ENCODE measurements at places on chromosomes 7 and 10.

DNA sequence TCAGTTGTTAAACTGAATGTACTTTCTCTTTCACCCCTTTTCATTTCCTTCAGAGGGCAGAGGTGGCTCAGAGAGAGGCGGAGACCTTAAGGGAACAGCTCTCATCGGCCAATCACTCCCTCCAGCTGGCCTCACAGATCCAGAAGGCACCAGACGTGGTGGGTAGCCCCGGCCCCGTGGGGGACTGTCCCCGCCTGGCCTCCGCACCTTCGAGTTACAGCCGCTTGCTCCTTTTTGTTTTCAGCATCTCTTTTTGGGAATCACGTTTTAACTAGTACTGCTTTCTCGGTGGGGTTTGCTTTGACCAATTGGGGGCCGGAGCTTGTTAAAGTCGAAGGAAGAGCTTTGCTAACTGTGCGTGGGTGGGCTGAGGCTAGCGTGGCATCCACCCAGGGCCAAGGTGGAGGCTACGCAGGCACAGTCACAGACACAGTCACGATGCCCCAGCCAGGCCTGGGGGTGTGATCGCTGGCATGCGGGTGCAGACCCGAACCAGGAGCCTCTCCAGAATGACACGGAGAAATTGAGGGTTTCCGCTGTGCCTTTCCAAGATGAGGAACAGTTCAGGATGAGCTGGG lies 116.2 kb upstream of the SH2B2 start:
- DNase-seq: no peak

DNA sequence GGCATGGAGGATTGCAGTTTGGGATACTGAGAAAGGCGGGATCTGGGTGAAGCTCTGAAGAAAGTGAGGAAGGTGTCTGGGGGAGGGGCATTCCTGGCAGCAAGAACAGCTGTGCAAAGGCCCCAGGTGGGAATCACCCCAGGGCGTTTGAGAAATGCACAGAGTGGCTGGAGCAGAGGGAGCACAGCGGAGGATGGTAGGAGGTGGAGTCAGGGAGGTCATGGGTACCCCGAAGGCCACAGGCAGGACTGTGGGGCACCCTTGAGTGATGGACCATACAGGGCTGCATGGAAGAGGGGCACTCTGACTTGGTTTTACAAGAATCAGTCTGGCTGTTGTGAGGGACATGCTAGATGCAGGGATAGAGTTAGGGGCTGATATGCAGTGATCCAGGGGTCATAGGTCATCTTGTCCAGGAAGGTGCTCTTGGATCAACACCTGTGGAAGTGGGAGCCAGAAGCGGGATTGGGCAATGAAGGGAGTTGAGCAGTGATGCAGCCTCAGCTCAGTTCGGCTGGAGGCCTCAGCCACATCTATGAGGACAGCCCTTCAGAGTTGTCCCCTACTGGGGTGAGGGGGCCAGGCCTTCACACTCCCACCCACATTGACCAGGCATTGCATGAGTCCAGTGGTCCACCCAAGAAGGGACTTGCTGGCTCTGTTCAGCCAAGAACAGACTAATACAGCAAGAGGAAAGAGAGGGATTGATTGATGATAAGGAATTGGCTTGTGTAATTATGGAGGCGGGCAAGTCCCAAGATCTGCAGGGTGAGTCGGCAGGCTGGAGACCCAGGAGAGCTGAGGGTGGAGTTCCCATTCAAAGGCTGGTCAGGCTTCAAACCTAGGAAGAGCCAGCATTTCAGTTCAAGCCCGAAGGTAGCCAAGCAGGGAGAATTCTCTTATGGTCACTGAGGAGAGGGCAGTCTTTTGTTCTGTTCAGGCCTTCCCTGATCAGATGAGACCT lies 48.7 kb downstream of the TSPAN15 start:
- no peak for DNase-seq

- no peak for DNase-seq
Observed at GRCh38 chr7:131039836-131040235, 287.8 kb upstream of the MKLN1 start.

DNA sequence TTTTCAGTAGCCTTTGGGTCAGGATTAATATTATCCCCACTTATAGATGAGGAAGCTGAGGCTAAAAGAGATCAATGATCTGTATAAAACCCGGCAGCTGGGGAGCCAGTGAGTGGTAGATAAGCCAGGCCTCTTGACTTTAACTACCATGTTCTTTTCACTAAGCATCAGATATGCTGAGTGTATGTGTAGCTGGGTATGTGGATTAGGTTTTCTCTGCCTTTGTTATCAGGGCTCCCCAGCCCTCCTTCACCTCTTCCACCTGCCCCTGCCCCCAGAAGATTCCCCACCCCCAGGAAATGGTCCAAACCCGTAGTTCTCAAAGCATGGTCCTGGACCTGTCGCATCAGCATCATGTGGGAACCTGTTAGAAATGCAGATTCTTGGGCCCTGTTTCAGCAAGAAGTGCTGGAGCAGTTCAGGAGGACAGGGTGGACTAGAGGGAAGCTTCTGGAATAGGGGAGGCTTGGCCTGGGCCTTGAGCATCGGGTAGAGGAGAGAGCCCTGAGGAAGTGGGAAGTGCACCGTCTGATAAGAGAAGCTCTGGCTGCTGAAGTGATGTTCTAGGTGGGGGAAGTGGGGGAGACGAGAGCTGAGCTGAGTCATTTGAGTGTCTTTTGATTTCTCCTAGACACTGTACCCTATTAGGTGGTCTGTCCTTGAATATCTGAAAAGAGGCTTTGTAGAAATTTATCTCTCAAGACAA lies 101.3 kb downstream of the HIF1AN start:
- DNase-seq: no peak

GRCh38 chr10:22742678-22743077 lies 28.3 kb upstream of the PIP4K2A start:
- DNase-seq: no peak

DNA sequence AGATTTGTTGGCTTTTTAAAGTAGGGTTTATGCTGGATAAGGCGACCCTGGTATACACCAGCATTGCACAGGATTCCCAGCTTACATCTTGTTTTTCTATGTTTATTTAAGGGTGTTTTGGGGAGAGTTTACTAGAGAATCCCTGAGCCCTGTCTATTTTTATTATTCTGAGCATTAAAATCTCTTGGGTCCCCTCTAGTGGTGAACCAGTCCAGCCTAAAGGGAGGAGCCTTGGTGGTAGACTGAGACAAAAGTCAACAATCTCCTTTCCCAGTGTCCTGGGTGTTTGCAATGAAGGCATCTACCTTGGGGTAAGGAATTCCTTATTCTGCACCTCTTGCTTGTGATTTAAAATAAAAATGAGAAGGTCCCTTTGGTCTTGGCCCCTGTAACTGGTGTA lies 38.2 kb downstream of the ANTXRL start:
- no peak for DNase-seq

GRCh38 chr7:178444-178843 lies 13.9 kb upstream of the FAM20C start:
- DNase-seq: no peak

- no peak for DNase-seq
Observed at GRCh38 chr10:58560068-58560467, 47.4 kb downstream of the BICC1 start.

GRCh38 chr7:30349170-30349569 lies 64.8 kb downstream of the ZNRF2 start:
- DNase-seq: no peak

GRCh38 chr10:9992661-9993060 lies 1025.0 kb upstream of the CELF2 start:
- DNase-seq: no peak

DNA sequence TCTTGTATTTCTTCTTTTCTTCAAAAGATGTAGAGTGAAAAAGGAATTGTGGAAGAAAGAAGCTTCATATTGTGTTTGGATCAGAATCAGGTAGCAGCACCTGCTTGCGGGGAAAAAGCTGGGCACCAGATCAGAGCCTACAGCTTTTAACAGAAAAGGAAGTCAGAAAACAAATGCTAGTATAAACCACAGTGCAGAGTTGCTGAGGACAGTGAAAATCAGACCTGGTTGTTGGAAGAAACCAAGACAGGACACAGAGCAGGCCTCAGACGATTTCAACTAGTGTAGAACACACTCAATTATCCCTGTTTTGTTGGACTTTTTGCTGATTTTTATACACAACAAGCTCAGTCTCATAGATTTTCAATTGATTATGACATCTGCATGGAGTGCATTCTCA lies 221.4 kb downstream of the PTN start:
- no peak for DNase-seq

- DNase-seq: peak; percentile 29
Observed at GRCh38 chr7:92244808-92245486, 767 bp downstream of the KRIT1 start.

DNA sequence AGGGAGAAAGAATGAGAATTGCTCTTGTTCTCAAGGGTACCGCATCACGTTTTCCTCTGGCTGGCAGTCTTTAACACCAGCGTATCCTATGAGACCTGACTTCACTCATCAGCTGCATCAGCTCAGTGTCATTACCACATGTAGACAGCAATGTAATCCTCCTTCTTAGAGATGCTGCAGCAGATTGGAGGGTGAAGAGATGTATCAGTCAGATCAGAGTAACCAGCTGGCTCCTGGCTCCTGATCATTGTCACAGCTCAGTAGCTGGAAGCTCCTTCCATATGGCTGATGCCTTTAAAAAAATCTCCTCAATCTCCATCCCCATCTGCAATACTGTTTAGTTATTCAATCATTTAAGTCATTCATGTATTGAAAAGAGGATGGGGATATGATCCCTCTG lies 39.7 kb upstream of the EPHB6 start:
- no peak for DNase-seq

GRCh38 chr7:71343039-71343438 lies 211.1 kb downstream of the GALNT17 start:
- no peak for DNase-seq

GRCh38 chr7:2037301-2037807 lies 195.4 kb downstream of the MAD1L1 start:
- no peak for DNase-seq

- peak; percentile 51 for DNase-seq
Observed at GRCh38 chr10:101354328-101355071, 535 bp downstream of the BTRC start.

DNA sequence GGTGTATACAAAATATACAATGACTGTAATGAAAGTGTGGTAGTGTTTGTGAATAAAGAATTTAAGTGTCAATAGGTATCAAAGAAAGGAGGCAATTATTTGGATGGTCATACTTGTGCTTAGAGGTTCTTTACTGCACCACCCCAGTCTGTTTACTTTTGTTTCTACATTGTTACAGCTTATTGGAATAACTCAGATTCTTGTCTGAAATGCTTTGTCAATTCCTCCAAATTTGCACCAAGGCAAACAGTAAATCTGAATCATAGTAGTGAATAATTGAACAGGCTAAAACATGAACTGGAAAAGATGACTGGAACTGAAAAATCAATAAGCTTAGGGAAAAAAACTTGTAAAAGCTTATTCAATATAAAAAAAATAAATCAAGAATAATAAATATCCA lies 319.2 kb downstream of the EXOC4 start:
- DNase-seq: no peak

DNA sequence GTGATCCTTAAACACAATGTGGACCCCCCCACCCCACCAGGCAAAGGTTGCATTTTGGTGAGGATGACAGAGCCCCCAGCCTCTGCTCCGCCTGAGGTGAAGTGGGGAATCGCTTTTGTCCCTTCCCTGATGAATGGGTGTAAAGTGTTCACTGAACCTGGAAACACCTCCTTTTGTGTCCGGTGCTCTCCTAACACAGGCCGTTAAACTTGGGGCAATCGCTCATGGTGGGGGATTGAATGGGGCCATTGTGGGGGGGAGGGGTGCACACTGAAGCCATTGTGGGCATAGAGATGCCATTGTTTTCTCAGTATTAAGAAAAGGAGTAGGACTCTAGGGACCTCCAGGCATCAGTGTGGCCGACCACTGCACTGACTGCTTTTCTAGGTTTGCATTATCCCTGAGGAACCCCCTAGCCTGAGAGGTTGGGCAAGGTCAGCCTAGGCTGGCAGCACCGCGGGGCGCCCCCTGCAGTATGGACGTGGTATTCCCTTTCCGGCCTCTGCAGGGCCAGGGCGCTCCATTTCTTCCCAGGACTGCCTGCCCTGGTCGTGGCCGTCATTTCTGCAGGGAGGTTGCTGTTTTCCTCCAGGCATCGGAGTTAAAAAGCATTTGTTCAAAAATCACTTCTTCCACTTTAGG lies 158.3 kb downstream of the TCF7L2 start:
- no peak for DNase-seq

GRCh38 chr10:96664563-96664962 lies 55.8 kb downstream of the PIK3AP1 start:
- DNase-seq: no peak

DNA sequence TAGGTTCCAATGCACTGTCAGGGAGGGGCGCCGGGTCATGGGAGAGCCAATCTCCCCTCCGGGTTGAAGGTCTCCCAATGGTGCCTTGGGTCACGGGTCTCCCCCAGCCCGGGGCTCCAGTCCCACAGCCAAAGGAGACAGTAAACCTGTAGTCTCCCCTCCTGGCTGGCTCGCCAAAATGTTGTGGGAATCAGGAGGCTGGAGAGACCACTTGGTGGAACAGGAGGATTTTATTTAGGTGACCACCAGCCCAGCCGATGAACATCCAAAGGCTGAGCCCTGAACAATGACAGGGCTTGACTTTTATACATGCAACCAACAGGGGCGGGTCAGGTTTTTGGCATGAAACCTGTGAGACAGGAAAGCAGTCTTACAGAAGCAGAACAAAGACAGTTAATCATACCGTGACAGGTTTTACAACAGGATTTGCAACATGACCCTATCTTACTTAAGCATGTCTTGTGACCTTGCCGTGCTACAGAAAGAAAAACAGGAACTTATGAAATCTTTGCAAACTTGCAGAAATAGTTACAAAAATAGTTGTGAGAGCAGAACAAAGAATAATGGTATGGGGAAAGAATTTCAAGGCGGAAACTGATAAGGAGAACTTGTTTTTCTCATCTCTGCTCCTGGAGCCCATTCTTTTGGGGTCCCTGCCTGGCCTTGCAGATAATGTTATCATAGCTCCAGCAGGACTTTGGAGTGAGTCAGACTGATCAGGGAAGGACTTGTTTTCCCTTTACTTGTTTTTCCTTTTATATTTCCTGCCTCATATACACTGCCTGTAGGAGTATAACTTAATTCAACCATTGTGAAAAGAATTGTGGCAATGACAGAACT lies 7.1 kb downstream of the ERV3-1 start:
- no peak for DNase-seq

DNA sequence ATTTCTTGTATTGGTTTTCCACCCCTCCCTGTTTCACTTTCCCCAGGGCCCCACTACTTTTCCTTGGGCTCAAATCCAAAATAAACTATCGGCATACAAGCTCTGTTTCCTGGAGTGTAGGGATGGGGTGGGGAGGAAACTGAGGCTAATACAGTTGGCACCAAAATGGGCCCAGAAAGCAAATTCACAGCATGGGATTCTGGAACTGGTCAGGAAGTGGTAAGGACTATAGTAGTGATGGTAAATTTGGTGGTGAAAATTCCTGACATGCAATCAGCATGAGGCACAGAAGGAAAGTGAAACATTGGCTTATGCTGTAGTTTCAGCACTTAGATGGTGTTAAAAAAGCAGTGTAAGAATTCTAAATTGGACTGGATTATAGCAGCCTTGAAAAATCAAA lies 8.7 kb upstream of the SAMD9L start:
- DNase-seq: no peak

- no peak for DNase-seq
Observed at GRCh38 chr10:30459283-30459682, 25.3 kb downstream of the MAP3K8 start.

Measured in right renal cortex interstitium (tissue), 3 donors.